ENCODE measurements at places on chromosomes 12 and 14.
A peak's percentile ranks its signal among the peaks of the same experiment; 100 is the strongest.

DNA sequence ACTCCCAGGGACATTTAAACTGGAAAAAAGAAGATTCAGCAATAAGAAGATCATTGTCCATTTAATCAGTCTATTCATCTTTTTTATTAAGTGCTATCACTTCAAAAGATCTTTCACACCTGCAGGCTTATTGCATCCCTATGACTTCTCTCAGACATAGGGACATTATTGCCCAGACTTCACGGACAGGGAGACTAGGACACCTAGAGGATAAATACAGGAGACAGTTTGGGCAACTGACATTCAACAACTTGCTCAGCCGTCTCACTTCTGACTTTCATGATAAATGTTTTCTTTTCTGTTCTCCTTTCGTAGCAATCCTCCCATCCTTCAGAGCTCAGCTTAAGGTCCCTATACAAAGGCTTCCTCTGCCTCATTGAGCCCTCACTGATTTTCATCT is 84.3 kb downstream of the TMEM30B start:
- H3K36me3 ChIP-seq = no peaks in the 10 kb centered on the region
- H3K27me3 ChIP-seq = no peaks in the 10 kb centered on the region
- H3K27ac ChIP-seq = no peak overlapping the region
- no peaks in the 10 kb centered on the region for H3K4me1 ChIP-seq
- no peak overlapping the region for H3K4me3 ChIP-seq

DNA sequence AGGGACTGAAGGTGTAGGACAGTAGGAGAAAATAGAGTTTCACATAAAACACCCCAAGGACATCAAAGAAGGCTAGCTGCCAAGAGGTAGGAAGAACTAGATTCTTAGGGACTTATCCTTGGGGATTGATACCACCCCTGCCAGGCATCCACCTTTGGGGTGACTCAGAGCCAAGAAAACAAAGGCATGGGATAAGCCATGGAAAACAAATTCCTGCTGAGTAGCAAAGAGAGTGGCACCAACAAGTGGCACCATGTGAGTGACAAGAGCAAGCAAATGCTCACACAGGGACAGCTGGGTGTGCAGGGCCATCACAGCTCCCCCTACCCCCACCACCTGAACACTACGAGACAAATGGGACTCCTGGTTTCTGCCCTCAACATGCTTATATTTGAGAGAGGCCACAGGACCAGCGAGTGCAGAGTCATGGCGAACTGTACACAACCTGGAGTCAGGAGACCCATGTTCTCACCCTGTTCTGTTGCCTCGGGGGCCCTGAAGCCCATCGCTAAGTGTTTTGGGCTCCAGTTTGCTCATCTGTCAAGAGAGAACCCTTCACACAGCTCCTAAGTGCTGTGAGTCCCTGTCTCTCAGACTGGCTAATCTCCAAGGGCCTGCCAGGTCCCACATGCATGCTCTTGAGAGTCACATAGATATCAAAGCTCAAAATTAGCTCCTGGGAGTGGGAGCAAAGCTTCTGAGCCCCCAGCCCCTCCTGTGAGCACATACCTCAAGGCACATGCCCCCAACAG is 91.9 kb downstream of the DPF3 start:
- no peaks in the 10 kb centered on the region for H3K4me1 ChIP-seq
- H3K36me3 ChIP-seq = no peaks in the 10 kb centered on the region
- DNase-seq = no peak
- no peak overlapping the region for H3K27ac ChIP-seq
- H3K4me3 ChIP-seq = no peak overlapping the region

- no peaks in the 10 kb centered on the region for H3K27me3 ChIP-seq
- peaks cover 5% of the 10 kb centered on the region for H3K4me1 ChIP-seq
Observed at GRCh38 chr14:94043756-94044475, 17.8 kb downstream of the OTUB2 start.

- no peaks in the 10 kb centered on the region for H3K4me1 ChIP-seq
- H3K27ac ChIP-seq = peak overlapping the region; percentile 89
- H3K4me3 ChIP-seq = no peak overlapping the region
Observed at GRCh38 chr14:105702275-105702817, 176.0 kb downstream of the TMEM121 start.

DNA sequence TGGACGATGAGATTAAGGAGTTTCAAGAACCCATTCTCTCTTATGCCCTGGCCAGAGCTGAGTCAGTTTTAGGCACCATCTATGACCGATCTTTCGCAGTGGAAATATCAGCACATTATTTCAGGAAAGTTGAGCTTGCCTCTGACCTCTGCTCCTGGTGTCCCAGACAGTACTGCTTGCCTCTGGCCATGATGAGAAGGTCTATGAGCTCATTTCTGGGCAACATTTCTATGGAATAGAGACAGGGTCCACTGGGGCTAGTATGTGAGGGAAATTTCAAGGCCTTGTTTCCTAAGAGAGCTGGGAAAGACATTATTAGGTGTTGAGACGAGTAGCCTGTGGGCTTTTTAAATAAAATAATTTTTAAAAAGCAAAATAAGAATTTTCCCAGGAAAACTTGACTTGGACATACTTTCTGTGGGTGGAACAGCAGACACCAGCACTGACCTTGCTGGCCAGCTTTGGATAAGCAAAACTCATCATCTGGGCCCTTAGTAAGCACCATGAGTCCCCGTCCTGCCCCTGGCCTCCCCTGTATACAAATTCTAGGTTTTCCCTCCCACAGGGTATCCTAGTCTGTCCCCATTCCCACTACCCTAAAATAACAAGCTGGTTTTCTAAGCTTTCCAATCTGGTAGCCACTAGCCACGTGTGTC is 43.4 kb downstream of the DIO2 start:
- no peak overlapping the region for H3K4me3 ChIP-seq
- no peak for DNase-seq
- no peak overlapping the region for H3K27ac ChIP-seq

DNA sequence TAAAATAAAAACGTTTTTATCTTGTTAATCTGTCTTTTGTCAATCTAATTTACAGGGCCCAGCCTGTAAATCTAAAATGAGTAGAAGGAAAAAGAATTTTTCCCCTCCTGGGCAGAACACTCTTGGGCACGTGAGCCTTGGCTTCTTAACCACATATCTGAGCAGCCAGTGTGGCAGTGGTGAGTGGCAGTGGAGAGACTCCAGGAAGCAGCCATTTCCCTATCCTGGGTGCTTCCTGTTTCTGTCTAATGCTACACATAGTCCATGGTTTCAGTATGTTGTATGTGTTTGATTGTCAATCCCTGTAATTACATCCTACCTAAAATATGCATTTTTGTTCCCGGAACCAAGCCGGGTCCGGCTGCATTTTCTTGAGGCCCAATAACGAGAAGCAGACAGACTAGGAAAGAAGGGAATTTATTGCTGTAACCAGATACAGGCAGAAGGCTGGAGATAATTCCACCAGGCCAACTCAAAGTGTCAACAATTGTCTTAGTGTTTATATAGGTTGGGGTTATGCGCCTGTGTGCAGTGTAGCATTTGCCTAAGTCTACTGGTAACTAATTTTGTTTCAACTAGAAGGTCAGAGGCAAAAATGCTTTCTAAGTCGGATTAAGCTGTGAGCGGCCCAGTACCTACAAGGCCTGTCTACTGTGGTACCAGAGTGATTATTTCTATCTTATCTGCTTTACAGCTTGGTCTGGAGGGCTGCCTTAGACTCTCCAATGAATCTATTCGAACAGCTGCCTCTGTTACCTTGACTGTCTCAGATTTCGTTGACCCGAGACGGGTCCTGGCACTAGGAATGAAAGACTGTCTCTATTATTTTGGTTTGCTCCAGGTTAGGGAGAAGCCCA is 82.4 kb upstream of the RESF1 start:
- H3K27me3 ChIP-seq = no peaks in the 10 kb centered on the region
- H3K4me3 ChIP-seq = peak overlapping the region; percentile 8
- DNase-seq = no peak
- H3K36me3 ChIP-seq = no peaks in the 10 kb centered on the region
- no peak overlapping the region for H3K27ac ChIP-seq

DNA sequence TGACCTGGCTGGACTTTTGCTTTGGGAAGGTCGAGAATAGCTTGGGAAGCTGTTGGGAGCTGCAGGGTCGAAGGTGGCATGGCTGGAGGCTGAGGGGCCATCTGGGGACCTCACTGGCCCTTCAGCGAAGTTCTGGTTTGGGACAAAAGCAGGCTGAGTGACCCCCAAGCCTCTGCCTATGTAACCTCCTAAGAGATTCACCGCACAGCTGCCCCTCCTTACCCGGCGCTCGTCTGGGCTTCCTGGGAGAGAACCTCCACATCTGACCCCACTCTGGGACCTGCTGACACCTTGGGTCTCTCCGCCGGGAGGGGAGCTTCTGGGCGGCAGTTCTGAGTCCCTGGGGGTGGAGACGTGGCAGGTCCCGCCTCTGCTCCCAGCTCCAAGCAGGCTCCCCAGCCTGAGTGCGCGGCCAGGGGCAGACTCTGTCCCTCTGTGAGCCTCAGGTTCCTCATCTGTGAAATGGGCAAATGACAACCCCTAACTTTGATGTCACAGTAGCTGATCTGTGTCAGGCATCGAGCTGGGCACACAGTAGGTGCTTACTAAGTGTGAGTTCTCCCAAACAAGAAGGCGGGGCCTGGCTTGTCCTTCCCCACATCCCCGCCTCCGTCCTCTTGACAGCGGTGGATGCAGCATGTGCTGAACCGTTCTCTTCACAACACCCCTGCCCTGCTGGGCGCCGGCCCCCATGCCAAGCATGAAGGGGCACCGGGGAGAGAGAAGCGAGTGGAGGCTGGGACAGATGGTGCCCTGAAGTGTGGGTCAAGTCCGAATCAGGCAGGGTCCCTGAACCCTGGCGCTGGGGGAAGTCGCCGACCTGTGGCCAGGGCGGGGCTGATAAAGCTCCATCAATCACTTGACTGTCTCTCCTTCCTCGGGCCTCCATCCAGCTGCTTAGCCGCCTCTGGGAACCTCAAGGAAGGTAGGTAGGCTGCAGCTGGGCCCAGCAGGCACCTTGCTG is 3.8 kb downstream of the EXOC3L4 start:
- peak overlapping the region; percentile 49 for H3K27ac ChIP-seq
- DNase-seq = no peak
- no peak overlapping the region for H3K4me3 ChIP-seq
- H3K4me1 ChIP-seq = peaks cover 82% of the 10 kb centered on the region

GRCh38 chr12:82690006-82690405 is 3.3 kb downstream of the TMTC2 start:
- no peak overlapping the region for H3K27ac ChIP-seq
- no peaks in the 10 kb centered on the region for H3K4me1 ChIP-seq
- H3K27me3 ChIP-seq = no peaks in the 10 kb centered on the region
- no peak overlapping the region for H3K4me3 ChIP-seq
- no peak for DNase-seq

- H3K4me1 ChIP-seq = no peaks in the 10 kb centered on the region
- DNase-seq = no peak
- H3K27me3 ChIP-seq = no peaks in the 10 kb centered on the region
- no peak overlapping the region for H3K27ac ChIP-seq
- H3K36me3 ChIP-seq = no peaks in the 10 kb centered on the region
Observed at GRCh38 chr12:75428767-75429166, 37.9 kb downstream of the GLIPR1L2 start.

GRCh38 chr12:116474899-116475298 is 84.3 kb upstream of the MAP1LC3B2 start:
- H3K4me3 ChIP-seq = no peak overlapping the region
- no peak overlapping the region for H3K27ac ChIP-seq
- DNase-seq = no peak
- H3K4me1 ChIP-seq = no peaks in the 10 kb centered on the region
- H3K36me3 ChIP-seq = no peaks in the 10 kb centered on the region

DNA sequence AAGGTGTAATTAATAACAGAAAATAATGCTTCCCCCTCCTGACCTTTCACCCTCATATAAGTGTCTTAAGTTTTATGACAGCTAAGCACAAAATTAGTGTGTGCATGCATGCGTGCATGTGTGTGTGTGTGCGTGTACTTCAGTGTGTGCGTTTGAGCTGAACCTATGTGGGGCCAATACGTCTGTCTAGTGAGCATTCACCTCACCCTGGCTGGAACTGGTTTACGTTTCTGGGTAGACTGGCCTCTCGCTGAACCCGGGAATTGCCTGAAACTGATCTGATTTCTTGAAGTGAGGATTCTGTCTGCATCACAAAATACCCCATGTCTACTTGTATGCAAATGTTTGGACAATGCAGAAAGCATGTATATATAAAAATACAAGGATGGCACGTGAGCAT is 68.2 kb upstream of the TBX3 start:
- H3K4me3 ChIP-seq = no peak overlapping the region
- H3K27ac ChIP-seq = no peak overlapping the region
- H3K27me3 ChIP-seq = no peaks in the 10 kb centered on the region
- H3K4me1 ChIP-seq = no peaks in the 10 kb centered on the region
- H3K36me3 ChIP-seq = no peaks in the 10 kb centered on the region
- no peak for DNase-seq

DNA sequence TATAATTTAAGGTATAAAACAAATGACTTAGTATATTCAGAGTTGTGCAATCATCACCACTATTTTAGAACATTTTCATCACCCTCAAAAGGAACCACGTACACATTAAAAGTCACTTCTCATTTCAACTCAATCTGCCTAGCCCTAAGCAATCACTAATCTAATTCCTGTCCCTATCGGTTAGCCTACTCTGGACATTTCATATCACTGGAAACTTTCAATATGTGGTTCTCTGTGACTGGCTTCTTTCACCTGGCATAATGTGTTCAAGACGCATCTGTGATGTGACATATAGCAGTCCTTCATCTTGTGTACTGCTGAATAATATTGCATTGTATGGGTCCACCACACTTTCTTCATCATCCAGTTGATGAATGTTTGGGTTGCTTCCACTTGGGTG is 15.4 kb upstream of the PIWIL1 start:
- H3K4me1 ChIP-seq = no peaks in the 10 kb centered on the region
- H3K4me3 ChIP-seq = no peak overlapping the region
- H3K36me3 ChIP-seq = no peaks in the 10 kb centered on the region
- no peak overlapping the region for H3K27ac ChIP-seq

Data from spleen (tissue), 13 donors.